A172 (cell line): ENCODE measurements at places on chromosomes 2 and 18.

DNA sequence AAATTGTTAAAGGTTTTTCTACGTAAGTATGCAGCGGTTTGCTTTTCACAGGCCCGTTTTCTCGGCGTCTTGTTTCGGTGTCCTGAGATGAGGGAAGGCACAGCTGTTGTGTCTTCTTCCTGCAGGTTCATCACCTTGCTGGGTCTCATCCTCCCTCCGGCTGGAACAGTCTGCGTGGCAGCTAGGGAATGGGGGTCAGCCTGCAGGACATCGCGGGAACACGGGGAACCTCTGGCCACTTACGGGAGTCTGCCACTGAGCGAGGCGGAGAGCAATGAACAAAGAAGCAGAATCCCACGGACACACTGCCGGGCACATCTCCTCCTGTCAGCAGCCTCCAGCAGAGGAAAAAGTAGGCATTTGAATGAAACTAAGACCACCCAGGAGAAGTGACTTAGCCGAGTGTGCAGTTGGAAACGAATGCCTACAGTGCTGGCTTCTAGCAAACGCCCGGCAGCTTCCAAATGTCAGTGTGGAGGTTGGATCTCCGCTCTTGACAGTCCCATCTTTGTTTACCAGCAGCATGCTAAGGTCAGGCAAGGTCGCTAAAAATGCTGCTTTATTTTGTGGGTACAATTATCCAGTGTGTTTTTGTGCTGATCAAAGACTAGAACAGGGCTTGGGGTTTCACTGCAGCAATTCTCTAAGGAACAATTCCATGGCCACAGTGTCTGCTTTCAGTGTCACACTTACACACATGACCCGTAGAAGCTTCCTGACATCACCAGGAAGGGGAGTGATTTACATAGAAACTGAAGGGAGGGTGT lies 109.8 kb upstream of the SEC11C start:
- no peak for DNase-seq

DNA sequence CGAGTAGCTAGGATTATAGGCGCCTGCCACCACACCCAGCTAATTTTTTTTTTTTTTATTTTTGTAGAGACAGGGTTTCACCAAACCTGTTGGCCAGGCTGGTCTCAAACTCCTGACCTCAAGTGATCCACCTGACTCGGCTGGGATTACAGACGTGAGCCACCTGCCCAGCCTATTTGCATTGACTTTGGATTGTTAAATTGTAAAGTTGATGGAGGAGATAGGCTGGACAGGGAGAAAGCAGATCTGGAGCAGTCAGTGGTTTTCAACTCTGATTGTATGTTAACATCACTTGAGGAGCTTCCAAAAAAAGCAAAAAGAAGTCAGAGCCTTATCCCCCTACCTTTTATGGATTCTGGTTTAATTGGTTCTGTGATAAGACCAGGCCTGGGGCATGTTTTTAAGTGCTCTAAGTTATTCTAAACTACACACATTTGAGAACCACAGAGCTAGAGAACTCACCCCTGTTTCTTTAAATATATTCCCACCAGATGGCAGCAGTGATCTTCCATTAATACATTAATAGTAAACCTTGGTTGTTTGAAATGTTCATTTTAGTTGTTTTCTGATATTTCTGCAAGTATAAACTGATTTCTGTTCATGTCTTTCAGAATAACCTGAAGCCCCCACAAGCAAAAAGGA lies 7.5 kb downstream of the C2orf49 start:
- peak; percentile 57 for DNase-seq

- peak; percentile 61 for DNase-seq
Measured at GRCh38 chr2:37773371-37774130, 102.1 kb upstream of the CDC42EP3 start.

DNA sequence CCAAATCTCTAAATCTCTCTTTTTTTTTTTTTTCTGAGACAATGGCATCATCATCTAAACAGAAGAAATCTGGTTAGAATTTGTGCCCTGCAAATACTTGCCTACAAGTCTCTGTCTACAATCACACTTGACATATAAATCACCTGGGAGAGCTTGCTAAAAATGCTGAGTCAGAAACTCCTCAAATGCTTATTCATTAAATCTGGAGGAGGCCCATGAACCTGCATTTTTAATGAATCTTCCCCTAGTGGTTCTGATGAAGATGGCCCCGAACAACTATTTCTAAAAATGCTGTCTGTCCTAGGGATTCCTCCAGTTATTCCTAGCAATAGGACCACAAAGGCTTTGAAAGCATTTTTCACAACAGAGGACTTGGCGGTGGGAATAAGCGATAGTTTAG lies 1.6 kb upstream of the CSRNP3 start:
- no peak for DNase-seq

DNA sequence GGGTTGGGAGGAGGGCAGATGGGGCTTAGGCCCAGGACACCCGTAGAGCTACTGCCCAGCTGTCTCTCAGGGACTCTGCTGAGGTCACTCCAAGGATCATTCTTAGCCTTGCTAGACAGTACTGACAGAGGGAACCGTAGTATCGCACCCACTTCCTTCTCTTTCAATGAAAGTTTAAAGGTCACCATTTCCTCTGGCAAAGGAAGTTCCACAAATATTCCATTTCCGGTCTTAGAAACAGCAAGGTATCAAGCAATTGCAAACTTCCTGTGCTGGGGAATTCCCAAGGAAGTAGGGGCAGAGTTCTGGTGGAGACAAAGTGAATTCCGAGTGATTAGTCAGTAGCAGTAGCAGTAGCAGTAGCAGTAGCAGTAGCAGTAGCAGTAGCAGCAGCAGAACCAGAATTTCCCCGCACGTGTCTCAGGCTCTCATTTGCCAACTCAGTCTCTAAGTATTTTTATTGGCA lies 24.7 kb downstream of the IL1B start:
- peak; percentile 96 for DNase-seq

DNA sequence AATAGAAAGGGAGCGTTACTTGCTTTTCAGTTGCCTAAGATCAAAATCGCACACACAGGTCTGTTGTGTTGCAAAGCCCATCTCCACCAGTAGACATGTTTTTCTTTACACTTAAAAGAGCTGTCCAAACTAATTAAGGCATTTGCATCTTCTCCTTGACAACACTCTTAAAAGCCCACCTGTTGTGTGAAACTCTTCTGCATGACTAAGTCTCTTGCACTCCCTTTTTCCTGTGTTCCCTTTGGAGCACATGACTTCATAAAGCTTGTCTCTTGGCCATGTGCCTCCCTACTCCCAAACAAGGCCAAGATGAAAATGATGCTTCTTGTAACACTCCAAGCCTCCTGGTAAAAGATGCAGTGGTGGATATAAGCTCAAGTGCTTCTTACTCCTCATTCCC lies 26.1 kb downstream of the PID1 start:
- DNase-seq = no peak

DNA sequence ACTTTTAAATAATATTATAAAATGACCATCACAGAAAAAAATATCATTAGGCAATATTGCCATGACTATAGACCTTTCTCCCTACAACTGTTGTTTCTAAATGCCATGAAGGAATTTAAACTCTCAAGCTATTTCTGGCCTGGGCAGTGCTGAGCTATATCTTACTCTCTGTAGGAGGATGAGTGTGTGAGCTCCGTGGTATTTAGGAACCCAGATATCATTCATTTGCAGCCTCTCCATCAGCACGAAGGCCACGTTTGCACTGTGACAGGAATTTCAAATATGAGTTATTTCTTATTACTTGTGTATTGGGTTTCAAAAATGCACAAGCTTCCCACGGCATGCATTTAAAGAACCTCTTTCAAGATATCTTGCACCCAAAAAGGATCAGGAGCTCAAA lies 35.0 kb upstream of the SOX11 start:
- no peak for DNase-seq

GRCh38 chr2:112474844-112475486 lies 7.0 kb upstream of the TTL start:
- no peak for DNase-seq

GRCh38 chr2:202204855-202205254 lies 33.5 kb downstream of the SUMO1 start:
- no peak for DNase-seq

DNA sequence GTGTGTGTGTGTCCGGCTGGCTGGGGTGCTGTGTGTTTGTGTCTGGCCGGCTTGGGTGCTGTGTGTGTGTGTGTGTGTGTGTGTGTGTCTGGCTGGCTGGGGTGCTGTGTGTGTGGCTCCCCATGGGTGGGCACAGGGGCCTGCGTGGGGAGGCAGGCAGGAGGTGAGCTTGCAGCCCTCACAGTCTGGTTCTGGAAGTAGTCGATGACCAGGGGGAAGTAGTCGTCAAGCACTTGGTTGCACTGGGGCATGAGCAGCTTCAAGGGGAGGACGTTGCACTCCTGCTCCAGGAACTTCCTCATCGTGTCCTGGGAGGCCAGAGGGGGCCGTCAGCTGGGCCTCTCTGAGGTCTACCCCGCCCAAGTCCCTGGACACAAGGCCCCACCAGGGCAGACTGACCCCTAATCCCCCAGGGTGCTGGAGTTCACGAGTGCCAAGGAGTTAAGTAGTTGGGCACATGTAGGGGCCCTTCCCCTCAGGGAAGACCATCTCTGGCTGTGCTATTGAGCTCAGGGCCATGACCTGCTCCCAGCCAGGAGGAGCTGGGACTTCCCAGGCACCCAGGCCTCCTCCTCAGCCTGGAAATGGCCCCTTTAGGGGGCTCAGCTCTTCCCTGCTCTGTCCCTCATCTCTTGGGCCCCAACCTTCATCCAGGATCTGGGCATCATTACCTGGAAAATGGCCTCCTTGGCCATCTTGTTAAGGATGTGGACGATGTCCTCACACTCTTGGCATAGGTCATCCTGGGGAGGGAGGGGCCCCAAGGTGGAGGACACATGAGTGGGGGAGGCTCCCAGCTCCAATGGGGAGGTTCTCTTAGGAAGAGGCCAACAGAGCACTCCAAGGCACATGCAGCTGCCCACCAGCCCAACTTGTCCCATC lies 1.3 kb downstream of the SFTPB start:
- no peak for DNase-seq

- no peak for DNase-seq
Measured at GRCh38 chr2:40038646-40039045, 259.6 kb upstream of the THUMPD2 start.

DNA sequence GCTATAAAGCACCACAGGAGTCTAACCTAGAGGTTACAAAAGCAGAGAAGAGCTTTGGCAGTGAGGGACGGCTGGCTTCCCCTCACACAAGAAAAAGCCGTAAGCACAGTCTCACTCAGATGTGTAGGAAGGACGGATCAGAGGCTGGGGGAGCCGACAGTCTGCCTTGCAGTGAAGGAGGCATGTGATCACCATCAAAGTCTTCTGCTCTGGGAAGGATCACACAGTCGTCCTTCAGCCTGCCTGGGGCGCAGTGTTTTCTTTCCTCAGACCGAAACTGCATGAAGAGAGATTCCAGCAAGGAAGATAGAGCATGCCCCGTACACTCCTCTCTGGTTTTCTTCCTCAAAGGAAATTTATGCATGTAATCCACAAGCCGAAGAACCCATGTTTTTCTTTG lies 24.1 kb downstream of the GATA6 start:
- DNase-seq = no peak

GRCh38 chr2:39069136-39069515 lies 51.7 kb downstream of the SOS1 start:
- peak; percentile 13 for DNase-seq

DNA sequence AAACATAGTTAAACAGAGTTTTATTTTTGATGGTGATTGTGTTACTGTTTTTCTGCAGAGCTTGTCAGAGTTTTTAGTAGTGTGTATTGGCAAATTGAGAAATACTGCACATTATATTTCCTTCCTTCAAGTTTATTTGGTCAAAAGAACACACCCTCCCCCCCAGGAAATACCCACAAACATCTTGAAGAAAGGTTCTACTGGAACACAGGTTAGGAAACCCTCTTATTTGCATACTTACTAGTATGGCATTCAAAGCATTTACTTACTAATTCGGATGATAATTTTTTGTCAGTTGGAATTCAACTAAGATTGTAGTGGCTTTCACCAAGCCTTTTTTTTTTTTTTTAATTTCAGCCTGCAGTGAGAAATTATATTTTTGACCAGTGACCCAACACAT lies 9.1 kb downstream of the CAB39 start:
- DNase-seq = no peak

GRCh38 chr2:211045025-211045424 lies 488.6 kb downstream of the CPS1 start:
- DNase-seq = no peak

GRCh38 chr18:76364282-76365259 lies 130.5 kb downstream of the ZNF516 start:
- DNase-seq = no peak

GRCh38 chr2:27369471-27370025 lies 590 bp downstream of the EIF2B4 start:
- DNase-seq = peak; percentile 43

GRCh38 chr2:191635333-191636234 lies 42.4 kb upstream of the NABP1 start:
- peak; percentile 88 for DNase-seq

GRCh38 chr2:166081131-166081632 lies 46.6 kb downstream of the SCN1A start:
- DNase-seq = no peak

DNA sequence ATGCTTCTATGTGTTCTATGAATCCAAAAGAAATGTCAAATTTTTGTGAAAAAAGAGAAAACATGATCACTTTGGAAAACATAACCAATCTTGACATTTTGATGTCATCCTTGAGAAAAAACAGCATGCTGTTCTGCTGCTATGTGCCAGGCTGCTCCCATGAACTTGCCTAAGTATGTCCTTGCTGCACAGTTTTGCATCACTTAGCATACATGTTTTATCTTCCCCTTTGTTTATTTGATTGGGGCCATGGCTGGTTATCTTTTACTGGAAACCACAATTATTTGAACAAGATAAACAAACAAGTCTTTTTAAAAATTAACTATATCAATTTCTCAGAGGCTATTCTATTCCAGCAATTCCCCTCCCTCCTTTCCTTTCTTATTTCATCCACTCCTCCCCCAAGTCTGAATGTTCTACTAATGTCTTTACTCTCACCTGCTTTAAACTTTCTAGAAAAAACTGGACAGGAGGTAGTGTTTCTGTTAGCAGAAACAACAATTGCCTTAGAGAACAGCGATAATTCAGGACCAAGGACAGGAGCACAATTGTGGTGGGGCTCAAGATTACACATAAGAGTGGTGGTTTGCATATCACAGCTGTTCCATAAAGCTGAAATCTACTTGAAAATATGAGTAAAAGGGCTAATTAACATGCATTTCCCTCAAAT lies 6.7 kb downstream of the AOX1 start:
- DNase-seq = peak; percentile 42

- DNase-seq = no peak
Measured at GRCh38 chr2:128441341-128442052, 122.8 kb upstream of the HS6ST1 start.

GRCh38 chr2:127909019-127909418 lies 23.3 kb upstream of the AMMECR1L start:
- no peak for DNase-seq

DNA sequence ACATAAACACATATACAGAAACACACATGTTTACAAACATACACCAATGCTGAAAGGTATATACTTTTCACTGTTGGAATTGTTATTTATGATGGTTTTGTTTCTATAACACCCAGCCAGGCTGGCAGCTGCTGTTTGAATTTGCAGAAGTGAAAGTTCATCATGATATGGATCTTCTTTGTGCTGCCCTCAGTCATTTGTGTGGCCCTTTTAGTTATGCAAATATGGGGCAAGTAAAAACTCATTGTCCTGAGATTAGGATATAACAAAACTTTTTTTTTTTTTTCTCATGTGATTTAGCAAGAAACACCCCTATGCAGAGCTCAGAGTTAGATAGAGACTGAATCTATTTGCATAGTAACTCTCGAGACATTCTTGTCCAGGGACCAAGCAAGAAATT lies 714.1 kb downstream of the KCNJ3 start:
- DNase-seq = no peak

GRCh38 chr18:37424507-37424906 lies 141.1 kb downstream of the CELF4 start:
- DNase-seq = no peak
